ENCODE measurements at places on chromosomes 16 and 17.
A peak's percentile ranks its signal among the peaks of the same experiment; 100 is the strongest.

- no peak for DNase-seq
Observed at GRCh38 chr16:25700547-25700946, 8.8 kb downstream of the HS3ST4 start.

- no peak for DNase-seq
Observed at GRCh38 chr16:49366669-49367068, 6.9 kb upstream of the C16orf78 start.

- no peak for DNase-seq
Observed at GRCh38 chr17:7707446-7707845, 2.4 kb downstream of the EFNB3 start.

DNA sequence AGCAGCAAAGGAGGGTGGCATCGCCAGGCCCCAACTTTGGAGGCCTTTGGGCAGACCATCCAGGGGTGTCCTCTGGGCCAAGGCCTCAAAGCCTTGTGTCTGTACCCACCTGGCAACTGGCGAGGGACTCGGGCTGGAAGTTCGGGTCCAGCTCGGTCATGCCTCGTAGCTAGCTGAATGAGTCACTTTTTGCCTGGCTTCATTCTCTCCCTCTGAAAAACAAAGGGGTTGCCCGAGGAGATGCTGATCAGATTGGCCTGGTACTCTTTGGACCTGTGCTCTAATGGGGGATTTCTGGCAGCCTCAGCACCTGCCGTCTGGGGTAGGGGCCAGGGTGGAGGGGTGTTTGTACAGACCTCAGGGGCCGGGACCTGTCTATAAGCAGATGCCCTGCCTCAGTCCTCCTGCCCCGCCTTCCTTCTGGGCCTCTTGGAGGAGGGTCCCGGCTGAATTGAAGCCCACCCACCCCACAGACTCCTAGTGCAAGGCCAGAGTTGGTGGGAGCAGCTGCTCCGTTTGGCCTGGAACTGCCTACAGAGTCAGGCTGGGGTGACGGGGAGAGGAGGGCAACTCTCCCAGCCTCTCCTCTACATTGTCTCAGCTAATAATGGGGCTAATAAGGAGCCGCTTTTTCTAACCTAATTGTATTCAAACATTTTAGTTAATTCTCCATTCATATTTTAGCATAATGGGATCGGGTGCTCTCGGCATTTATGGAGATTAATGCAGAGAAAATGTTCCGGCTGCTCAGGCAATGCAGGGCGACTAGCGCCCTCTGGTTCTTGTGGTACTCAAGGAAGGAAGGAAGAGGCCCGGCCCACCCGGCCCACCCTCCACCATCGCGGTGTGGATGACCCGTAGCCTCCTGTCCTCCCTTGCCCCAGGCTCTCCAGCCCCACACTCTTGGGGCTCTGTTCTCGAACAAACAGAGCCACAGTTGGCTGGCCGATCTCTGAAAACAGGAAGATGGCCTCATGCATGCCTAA lies 21.4 kb upstream of the ABCC3 start:
- DNase-seq: no peak

GRCh38 chr17:14270508-14270907 lies 30.4 kb upstream of the HS3ST3B1 start:
- no peak for DNase-seq

- no peak for DNase-seq
Observed at GRCh38 chr16:85107083-85107482, 5.2 kb downstream of the CIBAR2 start.

GRCh38 chr17:45149037-45149668 lies 878 bp downstream of the HEXIM1 start:
- no peak for DNase-seq

DNA sequence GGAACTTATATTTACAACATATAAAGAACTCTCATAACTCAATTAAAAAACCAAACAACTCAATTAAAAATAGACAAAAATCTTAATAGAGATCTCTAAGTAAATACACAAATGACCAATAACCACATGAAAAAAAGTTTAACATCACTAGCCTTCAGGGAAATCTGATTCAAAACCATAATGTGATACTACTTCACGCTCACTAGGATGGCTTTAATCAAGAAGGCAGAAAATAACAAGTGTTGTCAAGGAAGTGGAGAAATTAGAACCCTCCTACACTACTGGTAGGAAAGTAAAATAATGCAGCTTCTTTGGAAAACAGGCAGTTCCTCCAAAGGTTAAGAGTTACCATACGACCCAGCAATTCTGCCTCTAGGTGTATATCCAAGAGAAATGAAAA lies 8.4 kb downstream of the PHF12 start:
- no peak for DNase-seq

- DNase-seq: no peak
Observed at GRCh38 chr17:41420134-41420533, 4.3 kb downstream of the KRT37 start.

DNA sequence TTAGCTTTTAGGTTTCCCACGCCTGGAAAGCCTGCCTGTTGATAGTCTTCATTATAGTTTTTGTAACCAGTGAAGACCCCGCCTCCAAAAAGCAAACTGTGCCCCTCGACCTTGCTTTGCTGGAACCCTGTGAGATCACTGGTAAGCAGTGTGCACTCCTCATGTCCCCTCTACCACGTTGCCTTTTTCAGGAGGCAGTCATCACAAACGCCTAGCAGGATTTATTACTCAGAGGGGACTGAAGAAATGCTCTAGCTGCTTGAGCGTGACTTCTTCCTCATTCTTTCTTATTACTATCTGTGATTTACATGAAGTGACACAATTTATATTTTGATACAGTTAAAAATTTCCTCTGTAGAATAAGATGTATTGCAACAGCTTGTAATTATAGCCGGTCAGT lies 6.5 kb upstream of the KRTAP3-1 start:
- DNase-seq: no peak

DNA sequence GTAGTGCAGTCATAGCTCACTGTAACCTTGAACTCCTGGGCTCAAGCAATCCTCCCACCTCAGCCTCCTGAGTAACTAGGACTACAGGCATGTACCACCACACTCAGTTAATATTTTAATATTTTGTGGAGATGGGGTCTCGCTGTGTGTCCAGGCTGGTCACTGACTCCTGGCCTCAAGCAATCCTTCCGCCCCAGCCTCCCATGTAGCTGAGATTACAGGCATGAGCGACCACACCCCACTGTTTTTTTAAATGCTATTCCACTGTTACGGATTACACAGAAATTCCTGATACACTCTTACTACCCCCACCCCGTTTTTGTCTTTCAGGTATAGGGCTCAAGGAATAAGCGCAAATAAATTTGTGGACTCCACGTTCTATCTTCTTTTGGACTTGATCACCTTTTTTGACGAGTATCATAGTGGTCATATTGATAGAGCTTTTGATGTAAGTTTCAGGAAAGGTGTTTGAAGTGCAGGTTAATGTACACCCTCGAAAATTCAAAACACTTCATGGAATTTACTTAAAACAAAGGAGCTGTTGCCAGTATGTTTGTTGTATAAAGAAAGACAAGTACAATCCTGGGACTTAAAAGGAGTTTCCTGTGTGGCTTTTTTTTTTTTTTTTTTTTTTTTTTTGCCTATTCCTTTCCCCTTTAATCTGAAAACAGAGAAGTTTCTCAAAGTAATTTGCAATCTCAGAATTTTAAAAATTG lies 26.2 kb upstream of the SLC12A3 start:
- DNase-seq: no peak

DNA sequence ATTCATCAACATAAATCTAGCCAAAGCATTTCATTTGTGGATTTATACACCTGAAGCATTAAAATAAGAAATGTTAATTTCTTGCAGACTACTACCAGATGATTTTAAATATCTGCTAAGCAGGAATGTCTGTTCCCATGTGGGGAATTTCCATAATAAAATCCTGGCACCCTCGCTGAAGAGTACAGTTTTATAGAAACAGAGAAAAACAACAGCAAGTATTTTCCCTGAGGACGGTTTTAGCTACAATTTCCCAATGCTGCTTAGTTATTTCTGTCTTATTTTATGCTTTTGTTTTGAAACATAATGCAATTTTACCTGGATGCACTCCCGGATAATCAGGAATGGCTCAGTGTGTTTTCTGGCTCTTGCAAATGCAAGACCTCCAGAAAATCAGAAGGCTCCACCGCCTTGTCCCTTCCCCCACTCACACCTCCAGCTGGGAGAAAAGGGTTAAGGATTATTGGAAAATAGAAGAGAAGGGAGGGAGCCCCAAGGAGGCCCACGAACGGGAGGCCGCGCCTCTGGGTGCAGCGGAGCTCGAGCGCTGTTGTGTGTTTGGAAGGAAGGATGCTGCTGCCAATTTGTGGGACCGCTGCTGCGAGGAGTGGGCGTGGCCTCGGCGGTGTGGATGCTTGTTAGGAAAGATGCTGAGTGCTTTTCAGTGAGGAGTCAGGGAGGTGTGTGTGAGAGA lies at the start of gene CNTNAP4:
Gene CNTNAP4 (plus strand): TSS at position 657 of the 694 bp plus-strand sequence. CDS start 262 bp downstream, outside the sequence.
- DNase-seq: no peak

DNA sequence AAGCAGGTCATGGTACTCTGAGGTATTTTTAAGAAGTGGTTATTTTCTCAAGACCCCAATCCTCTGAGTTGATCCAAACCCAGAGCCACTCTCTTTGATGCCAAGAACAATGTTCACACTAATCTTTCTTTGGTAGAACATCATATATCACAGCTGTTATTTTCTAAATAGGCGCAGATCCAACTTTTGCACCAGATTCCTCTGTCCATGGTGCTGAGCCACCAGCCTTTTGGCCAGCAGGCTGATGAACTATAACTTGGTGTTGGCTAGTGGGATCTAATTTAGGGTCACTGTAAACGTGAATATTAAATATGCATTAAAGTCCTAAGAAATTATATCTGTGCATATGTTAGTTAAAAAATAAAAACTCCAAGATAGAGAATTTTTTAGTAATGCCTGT lies 7.0 kb upstream of the ZKSCAN2 start:
- no peak for DNase-seq

DNA sequence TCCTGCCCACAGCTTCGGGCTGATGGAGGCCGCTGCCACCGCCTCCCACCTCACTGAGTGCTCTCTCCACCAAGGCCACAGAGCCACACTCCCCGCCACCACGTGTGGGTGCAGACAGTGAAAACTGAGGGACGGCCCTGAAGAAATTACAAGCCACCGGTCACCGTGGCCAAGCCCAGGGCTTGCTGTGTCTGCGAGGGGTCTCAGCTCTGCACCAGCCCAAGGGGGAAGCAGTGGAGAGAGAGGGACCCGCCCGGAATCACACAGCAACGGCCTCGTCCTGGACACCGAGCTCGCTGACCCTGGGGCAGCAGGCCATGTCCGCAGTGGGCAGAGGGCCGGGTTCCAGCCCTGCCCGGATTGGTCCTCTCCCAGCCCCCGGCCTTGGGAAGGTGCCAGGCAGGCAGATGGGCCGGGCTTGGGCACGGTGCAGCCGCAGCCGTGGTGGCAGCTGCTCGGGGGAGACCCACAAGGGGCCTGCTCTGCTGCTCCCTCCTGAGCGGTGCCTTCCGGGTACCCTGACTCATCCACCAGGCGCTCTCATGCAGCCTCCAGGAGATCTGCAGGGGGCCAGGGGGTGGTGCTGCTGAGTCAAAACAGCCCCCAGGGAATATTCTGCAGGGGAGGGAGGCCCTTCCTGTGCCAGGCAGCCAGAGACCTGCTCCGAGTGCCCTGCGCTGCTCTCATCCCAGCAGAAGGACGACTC lies 52.0 kb downstream of the CBFA2T3 start:
- DNase-seq: no peak

DNA sequence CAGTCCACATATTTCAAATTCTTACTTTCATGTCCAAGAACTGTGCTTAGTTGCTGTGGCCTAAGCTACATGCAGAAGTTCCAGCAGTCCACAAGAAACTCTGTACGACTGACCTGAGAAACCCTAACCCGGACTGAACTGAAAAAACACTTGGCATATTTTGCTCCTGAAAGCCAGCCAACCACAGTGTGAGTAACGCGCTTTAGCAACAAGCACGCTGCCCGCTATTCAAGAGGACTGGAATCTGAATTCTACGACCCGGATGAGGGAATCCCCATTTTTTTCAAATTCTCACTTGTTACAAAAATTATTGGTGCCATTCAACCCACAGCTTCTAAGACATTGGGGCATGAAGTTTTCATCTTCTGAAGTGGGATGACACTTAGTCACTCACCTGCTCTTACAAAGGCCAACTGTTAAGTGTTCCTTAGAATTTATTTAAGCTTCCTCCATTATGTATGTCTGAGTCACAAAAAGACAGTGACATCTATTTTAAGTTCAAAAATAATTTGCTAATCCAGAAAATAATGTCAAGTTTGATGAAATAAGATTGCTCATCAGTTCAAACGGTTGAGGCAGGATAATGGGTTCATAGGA lies 78.7 kb downstream of the CDYL2 start:
- DNase-seq: no peak

DNA sequence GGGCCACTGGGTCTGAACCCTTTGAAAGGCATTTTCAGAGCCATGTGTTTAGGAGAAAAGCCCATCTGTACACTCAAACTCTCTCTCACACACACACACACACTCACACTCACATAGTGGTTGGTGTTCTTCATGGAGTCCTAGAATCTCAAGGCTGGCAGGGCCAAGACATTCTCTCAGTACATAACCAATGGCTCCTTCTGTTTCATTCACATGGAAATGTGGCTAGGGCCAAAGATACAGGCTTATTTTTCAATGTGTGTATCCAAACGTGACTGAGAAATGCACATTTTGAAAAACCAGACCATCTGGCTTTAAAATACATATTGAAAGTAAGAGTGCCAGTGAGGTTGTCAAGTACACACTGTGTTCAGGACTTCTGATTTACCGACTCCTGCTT lies 59.0 kb upstream of the SALL1 start:
- no peak for DNase-seq

- no peak for DNase-seq
Observed at GRCh38 chr16:1938316-1938715, 4.7 kb downstream of the MSRB1 start.

- no peak for DNase-seq
Observed at GRCh38 chr17:7439462-7440112, at the start of gene FGF11. FGF11 (plus strand) TSS chr17:7439512; CDS start chr17:7439621, 109 bp downstream.

DNA sequence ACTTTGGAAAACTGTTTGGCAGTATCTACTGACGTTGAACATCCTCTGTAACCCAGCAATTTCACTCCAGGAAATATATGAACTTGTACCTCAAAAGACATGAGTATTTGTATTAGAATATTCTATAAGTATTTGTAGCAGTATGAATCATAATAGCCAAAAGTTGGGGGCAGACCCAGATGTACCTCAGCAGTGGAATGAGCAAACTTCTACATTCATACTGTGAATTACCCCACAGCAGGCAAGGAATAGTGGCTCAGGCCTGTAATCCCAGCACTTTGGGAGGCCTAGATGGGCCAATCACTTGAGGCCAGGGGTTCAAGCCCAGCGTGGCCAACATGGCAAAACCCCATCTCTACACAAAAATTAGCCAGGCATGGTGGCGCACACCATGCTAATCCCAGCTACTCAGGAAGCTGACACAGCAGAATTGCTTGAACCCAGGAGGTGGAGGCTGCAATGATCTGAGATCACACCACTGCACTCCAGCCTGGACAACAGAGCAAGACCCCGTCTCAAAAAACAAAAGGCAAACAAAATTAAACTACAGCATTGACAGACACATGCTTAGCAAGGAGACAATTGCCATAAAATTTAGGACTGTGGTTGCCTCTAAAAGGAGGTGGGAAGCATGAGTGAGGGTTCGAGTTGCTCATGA lies 11.2 kb upstream of the HELZ start:
- no peak for DNase-seq

GRCh38 chr17:58249270-58250133 lies 11.1 kb downstream of the LPO start:
- peak; percentile 50 for DNase-seq

GRCh38 chr16:89026121-89026612 lies 49.2 kb upstream of the CBFA2T3 start:
- no peak for DNase-seq

All from stimulated activated CD8-positive, alpha-beta memory T cell treated with anti-CD3 and anti-CD28 coated beads, Interleukin-2, amount 100 ng/mL, for 1 hour (primary cell).